ENCODE measurements at places on chromosomes 5 and 9.

DNA sequence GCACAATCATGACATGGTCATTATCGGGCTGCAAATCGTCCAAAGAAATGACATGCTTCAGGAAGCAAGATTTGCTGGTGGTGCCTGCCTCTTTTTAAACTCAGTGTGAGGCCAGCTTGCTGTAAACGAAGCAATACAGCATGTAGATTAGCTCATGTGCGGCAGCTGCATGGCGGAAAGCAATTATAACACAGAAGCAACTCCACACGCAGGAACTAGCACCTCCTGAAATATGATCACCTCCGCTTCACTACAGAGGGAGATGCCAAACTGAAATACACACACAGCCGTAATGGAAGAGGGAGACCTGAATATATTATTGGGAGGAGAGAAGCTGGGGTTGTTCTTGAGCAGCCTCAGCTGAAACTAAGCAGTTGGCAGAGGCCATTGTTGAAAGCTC lies 312.5 kb downstream of the PSAT1 start:
- no peak for DNase-seq

DNA sequence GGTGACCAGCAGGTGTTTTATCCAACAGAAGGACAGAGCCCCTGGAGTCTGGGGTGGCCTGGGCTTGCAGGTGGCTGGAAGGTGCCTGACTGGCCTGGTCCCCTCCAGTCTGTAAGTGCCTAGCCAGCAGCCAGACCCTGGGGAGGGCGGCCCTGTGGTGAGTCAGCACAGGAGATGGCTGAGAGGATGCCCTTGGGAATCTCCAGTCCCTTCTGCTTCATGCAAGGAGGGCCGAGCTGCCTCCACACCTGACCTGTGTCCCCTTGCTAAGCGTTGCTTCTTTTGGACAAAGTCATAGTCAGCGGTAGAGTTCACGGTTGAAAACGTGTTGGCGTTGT lies 20.2 kb downstream of the OBP2B start:
- DNase-seq = no peak

GRCh38 chr5:132012371-132013005 lies 1.0 kb upstream of the ACSL6 start:
- DNase-seq = peak; percentile 74

DNA sequence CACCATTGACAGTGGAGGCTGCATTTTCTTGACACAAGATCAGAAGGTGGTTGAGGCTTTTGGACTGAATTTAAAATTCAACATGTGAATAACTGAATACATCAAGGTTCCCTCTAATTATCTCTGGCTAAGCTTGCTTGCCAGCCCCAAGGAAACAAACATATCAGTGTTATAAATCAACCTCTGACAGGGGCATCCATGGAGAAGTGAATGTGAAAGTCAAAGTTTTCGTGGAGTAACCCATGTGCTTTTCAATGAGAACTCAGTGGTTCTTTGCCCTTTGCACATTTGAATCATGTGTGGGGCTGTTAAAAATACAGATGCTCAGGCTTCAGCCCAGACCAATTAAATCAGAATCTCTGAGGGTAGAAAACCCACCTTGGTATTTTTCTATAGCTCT lies 128.9 kb downstream of the LRRC70 start:
- DNase-seq = no peak

- DNase-seq = no peak
These were observed 1061.3 kb upstream of the DMAC1 start for GRCh38 chr9:8860925-8861324.

DNA sequence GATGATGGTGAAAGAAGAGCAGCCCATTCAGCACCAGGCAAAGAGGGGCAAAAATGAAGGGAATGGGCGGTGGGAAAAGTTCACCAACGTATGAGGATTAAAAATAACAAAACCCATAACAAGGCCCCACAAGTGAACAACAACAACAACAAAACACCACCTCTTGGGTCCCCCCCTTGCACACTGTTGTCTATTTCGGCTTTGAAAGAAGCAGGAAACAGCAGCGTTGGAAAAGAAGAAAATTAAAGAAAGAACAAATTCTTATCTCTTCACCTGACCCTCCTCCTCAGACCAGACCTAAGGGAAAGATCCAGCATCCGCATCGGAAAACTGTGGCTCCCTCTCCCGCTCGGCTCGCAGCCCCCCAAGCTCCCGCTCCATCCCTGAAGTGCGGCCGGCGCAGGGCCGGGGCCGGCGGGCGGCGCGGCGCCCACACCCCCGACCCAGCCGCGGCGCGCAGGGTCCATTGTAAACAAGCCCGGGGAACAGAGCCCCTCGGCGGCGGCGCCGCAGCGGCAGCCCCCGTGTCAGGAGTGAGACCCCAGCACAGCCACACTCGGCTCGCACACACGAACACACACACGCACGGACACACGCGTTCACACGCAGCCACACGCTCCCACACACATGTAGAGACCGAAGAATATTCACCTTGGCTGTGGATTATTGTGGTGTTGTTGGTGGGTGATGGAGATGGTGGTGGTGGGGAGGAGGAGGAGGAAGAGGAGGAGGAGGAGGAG lies 535 bp downstream of the RFX3 start:
- no peak for DNase-seq

DNA sequence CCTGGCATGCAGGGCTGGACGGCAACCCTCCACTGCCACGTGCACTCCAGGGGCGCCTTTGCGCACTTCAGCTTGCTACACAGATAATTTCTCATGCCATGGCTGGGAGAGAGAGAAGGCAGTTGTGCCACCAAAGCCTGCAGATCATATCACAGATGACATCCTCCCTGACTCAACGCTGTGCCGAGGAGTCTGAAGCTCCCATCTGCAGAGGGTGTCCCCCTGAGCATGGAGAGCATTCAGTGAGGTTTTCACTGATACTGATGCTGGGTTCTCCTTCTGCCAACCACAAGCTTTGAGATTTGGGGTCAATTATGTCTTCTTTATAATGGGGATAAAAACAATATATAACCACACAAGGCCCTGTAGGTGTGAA lies 607.4 kb upstream of the ADAMTS16 start:
- no peak for DNase-seq

GRCh38 chr9:124834591-124834990 lies 18.7 kb upstream of the WDR38 start:
- no peak for DNase-seq

DNA sequence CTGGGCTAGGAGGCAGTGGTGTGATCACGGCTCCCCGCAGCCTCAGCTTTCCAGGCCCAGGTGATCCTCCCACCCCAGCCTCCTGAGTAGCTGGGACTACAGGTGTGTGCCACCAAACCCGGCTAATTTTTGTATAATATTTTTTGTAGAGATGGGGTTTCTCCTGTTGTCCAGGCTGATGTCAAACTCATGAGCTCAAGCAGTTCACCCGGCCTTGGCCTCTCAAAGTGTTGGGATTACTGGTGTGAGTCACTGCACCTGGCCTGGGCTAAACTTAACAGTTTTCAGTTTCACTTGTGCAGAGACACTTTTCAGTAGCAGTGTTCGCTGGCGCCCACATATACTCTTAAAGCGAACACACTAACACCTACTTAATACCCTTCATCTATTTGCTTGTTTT lies 205.6 kb upstream of the ZNF608 start:
- no peak for DNase-seq

DNA sequence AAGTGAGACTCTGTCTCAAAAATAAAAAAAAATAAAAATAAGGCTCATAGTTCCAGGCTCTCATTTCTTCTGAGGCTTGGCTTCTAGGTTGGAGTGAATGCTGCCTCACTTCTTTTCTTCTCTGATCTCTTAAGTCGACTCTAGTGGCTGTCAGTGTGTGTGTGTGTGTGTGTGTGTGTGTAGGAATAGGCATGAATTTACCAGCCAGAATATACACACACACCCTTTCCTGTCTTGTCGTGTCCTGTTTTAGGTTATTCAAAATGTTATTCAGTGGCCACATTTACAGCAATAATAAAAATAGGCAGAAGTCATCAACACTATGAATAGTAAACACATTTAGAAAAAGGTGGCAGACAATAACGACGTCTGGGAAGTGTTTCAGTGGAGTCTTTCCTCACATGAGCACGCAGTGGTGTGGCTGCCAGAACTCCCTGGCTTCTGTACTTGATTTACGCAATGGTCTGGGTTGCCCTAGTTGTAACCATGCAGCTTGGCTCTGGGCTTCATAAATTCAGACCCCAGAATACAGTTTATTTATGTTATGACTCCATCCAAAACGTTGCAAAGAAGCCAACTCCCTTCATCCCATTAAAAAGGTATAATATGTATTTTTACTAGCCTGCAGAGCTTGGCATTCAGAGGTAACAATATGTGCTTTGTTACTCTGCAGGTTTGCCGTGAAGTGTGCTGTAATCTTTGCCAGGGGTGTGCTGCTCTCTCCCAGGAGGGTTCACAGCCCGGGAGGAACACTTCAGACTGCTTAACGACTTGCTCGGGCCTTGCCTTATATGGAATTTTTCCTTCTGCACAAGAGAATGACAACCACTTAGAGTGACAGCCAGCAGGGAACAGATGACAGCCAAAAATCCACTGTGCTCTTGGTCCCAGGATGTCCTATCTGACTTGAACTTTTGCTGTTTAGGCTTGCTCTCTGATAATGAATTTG lies 34.4 kb upstream of the PALM2AKAP2 start:
- DNase-seq = peak; percentile 21

DNA sequence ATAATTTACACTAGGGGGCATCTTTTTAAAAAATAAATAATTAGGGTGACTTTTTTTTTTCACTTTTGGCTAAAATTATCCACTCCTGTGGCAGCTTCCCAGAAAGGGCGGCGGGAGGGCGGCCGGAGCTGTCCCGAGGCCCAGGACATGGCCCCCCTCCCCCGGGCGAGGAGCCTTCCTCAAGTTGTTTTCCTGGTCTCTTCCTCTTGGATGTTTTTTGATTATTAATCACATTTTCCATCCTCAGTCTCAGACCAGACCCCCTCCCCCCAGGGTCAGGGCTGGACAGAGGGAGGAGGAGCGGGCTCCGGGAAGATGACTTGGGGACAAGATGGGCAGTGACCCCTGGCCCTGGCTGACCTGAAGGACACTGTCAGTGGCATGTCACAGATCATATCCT lies 4.7 kb upstream of the CNTFR start:
- no peak for DNase-seq

DNA sequence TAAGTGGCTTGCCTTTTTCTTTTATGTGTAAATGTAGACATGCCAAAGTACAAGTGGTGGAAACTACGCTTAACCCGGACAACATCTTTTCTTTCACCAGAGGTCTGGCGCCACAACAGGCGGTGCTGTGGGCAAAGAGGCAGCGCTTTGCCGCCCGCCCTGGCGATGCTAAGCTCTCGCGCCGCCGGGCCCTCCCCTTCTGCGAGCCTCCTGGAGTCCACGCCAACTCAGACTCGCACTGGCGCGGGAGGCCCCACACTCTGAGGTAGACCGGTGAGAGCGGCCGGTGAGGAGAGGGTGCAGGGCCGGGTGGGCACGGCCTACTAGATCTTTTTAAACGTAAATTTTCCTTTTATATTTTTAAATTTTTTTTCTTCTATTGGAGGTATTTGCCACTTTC lies 2253.1 kb upstream of the C9orf72 start:
- no peak for DNase-seq

DNA sequence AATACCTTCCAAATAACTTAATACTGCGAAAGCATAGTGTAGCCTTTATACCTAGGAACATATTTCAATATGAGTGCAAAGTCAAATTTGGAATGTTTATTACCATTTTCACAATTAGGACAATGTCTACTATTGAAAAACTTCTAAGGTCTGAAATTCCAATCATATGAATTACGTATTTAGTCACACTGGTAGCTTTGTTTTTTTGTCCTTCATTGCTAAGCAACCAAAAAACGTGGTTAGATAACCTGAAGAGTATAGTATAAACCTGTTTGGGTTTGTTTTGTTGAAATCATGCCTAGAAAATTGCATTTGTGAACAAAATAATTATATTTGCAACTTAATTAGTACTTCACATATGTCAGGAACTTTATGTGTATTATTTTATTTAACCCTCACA lies 134.2 kb downstream of the FBXO4 start:
- no peak for DNase-seq

DNA sequence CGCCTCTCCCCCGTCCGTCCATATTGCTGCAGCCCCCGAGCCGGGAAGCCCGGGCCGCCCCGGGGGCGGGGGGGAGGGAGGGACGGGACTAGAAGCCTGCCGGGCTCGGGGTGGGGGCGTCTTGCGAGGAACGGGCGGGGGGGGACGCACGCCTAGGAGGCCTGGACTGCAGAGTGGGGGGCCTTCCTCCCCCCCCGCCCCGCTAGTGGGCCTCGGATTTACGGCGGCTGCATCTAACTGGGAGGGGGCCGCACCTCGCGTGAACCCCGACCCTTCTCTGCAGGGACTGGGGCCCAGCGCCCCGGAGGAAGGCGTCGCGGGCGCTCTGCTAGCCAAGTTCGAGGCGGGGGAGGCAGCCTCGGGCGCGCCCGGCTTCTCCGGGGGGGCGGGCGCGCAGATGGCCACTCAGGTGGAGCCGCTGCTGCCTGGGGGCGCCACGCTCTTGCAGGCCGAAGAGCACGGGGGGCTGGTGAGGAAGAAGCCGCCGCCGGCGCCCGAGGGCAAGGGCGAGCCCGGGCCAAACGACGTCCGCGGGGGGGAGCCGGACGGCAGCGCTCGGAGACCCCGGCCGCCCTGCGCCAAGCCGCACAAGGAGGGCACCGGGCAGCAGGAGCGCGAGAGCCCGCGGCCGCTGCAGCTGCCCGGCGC lies at the start of gene LARP1:
TSS of gene LARP1 (plus strand) at position 17 of the 648 bp plus-strand sequence. CDS start at position 398, 381 bp downstream.
- peak; percentile 45 for DNase-seq

DNA sequence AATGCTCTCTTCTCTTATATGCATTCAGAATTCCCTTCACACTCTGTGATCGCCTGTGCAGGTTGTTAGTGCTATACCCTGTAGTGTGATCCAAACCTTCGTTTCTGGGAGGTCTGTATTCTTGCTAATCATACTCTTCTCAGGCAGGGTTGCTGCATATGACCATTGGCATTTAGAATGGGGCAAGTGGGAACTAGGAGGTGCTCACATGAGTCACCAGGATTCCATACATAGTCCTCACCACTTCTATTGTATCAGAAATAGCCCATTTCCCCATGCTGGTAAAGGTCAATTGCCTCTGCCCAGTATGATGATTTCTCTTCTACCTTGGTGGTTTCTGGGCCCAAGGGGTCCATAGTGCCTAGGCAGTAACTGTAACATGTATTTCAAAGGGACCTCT lies 443.5 kb upstream of the CDH6 start:
- no peak for DNase-seq

DNA sequence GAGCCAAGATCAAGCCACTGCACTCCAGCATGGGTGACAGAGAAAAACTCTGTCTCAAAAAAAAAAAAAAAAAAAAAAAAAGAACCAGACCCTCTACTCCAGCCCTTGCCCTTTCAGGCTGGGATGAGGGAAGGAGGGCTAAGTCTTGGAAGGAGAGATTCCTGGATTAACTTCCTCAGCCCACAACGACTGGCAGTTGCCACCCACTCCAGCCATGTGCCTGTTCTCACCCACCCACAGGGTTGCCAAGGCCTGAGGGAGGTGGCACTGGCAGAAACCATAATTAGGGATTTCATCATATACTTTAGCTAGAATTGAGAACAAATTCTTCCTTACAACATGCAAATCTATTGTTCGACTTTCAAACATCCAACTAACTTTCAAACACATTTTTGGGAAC lies 87.8 kb upstream of the SLC30A5 start:
- no peak for DNase-seq

DNA sequence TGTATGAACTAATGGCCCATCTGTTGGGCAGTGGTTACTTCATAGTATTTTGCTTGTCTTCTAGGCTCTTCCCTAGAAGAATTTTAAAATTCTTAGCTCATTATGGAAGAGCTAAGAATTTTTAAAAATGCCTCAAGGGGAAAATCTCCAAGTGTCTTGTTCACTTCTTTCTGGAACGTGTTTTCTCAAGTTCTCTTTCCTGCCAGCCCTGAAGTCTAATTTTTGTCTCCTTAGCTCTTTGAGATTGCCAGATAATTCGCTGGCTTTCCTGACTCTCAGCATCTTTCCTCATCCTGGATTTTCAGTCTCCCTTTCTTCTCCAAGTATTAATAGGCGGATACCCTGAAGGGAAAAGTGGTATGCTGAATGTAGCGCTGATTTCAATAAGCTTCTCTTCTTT lies 395.4 kb downstream of the ARRDC3 start:
- no peak for DNase-seq

Data from T47D (cell line).